Kasumi-1 (cell line): ENCODE measurements at places on chromosomes 7 and 10.

DNA sequence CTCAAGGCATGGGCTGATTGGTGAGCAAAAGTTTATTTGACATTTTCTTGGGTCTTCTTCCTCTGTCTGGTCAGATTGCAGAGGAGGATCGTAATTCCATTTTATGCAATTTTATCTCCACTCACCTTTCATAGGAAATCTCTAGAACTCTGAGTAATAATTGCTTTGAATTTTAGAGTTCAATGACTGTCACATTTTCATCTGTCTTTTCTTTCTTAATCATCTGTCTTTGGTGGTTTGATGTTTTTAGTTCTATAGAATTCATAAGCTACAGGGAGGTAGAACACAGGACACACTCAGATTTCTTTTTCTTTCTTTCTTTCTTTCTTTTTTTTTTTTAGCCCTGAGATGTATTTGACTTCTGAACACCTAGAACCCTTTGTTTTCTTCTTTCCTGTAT is 11.6 kb downstream of the GATA3 start:
- no peak for DNase-seq

DNA sequence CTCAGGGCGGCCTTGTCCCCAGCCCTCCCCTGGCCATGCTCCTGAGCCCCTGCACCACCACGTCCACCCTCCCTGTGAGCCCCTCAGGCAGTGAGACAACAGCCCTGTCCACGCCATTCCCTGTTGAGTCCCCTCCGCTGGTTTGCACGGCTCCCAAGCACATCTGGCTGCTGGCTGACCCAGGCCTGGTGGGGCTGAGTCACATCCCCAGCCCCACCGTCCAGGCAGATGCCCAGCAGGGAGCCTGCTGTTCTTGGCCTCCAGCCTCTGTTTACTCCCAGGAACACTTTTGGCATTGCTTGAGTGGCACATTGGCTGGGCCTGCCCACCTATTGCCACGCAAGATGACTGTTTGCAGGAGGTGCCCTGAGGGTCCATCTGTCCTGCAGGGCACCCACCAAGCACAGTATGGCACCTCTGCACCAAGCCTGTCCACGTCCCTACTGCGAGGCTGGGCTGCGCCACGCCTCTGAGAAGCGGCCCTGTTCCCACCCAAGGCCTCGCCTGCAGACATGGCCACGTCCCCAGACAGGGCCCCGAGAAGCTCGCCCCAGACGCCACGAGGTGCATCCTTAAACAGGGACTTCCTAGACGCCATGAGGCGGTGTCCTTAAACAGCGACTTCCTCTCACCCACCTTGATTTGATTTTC is 48.4 kb upstream of the INPP5A start:
- DNase-seq, result no peak

DNA sequence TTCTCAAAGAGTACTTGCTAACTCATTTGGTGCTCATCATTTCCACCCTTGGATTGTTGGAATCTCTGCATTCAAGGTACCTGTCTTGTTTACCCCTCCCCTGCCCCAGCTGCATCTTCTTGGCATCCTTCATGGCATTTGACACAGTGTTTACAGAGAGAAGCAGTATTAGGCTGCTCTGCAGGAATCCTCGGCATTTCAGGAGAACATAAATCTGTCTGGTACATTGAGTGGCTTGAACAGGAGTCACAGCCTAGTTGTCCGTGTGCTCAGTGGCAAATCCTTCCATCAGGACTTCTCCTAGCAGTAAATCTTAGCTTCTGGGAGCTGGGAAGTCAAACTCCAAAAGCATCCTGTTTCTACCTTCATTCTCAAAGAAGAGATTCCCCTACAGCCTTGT is 136.8 kb upstream of the YAE1 start:
- no peak for DNase-seq

DNA sequence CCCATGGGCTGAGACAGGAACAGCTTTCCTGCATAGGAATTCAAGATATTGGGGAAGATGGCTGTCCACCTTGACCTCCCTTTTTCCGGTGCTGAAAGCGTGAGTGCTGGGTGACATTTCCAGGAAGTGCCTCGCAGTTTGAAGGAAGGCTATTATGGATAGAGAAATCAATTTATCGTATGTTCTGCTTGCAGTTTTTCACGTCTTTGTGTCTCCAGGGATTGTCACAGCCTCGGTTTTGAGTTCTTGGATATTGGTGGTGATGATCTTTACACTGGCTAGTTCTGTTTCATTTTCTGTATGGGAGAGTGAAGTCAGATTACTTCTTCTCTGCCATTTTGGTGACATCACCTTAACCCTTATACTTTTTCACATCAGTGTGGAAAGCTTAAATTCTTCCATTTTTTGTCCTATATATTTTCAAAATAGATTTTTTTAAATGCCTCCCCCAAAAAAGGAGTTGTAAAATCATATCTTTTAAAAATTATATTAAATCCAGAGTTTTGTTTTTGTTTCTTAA is 102.5 kb upstream of the APBB1IP start:
- DNase-seq, result no peak

- DNase-seq, result no peak
Observed at GRCh38 chr7:38858259-38858884, 50.6 kb downstream of the VPS41 start.

- DNase-seq, result no peak
Observed at GRCh38 chr10:20672741-20673140, 224.4 kb downstream of the NEBL start.

GRCh38 chr10:51881213-51881612 is 181.8 kb upstream of the CSTF2T start:
- no peak for DNase-seq
